ENCODE measurements at places on chromosomes 6 and 20.

GRCh38 chr6:7773914-7774313, 48.0 kb downstream of the BMP6 start:
- no peak for DNase-seq

DNA sequence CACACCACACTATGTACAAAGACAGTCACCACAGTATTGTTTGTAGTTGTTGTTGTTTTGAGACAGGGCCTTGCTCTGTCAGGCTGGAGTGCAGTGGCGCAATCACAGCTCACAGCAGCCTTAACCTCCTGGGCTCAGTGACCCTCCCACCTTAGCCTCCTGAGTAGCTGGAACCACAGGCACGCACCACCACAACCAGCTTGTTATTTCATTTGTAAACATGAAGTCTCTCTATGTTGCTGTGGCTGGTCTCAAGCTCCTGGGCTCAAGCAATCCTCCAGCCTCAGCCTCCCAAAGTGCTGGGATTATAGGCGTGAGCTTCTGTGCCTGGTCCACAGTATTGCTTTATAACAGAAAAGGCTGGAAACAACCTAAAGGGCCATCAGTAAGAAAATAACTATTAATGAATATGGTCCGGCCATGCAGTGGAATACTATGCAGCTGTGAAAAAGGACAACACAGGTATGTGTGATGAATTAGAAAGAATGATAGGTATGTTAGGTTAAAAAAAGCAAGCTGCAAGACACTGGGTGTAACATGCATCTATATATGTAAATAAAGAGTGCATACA, 30.0 kb upstream of the PTGIS start:
- no peak for DNase-seq

DNA sequence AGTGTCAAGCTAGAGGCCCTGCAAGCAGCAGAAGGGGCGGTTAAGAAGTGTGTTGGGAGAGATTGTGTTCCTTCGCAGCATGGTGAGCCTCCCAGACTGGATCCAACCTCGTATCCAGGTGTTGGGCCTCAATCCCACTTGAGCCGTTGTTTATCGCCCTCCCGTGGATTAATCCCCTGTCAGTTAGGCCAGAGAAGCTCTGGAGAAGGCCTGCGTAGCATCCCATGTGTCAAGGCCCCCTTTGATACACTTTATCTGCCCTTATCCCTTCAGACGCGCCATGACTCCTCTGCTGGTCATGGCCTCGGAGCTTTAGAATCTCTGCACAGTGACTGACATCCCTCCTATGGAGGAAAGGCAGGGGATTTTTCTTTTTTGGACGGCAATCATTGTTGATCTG, 181.0 kb downstream of the ZFP64 start:
- no peak for DNase-seq

- no peak for DNase-seq
Observed at GRCh38 chr6:13026557-13026956, 301.8 kb downstream of the TBC1D7 start.

- no peak for DNase-seq
Observed at GRCh38 chr6:90375681-90376439, 79.2 kb upstream of the BACH2 start.

DNA sequence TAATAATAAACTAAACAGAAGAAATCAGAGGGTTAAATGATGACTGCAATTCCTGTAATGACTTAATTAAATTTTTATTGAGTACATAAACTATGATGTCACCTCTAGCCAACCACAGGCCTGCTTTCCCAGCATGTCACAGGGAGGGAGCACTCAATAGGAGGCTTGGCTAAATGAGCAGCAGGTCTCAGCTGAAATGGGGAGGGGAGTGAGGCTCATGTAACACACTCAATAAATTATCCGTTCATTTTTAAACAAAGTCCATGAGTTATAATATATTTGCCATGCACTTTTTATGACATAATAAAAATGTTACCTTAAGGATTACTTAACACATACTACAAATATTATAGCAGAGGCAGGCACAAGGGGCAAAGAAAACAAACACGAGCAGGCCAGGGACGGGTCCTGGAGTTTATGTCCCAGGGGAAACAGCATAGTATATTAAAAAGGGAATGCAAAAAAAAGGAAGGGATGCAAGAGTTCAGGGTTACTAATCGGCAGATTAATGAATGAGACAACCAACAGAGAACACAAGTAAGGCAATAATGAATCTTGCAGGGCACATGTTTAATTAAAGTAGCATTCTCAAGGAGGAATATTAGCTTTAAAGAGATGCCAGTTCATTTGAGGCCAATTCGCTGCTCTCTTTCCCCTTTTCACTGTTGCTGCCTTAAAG, 27.1 kb upstream of the FAM83C start:
- DNase-seq: no peak

DNA sequence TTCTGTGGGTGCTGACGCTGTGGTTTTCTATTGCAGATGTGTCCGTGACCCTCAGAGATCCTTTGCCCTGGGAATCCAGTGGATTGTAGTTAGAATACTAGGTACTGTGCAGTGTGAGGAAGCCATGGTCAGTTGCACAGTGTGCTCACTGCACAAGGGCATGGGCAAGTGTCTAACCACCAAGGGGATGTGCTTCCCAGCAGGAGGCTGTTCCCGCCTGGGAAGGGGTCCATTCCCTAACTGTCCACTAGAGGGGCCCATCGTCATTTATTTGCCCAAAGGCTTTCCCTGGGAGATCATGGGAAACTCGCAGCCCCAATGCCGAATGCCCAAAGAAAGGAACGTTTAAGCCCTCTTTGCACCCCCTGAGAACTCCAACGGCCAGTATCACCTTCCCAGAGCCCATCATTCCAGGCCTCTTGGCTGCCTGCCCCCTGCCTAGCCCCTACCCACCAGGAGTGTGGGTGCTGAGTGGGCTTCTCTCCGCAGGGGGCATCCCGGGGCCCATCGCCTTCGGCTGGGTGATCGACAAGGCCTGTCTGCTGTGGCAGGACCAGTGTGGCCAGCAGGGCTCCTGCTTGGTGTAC, 26.2 kb downstream of the SLCO4A1 start:
- peak; percentile 75 for DNase-seq

DNA sequence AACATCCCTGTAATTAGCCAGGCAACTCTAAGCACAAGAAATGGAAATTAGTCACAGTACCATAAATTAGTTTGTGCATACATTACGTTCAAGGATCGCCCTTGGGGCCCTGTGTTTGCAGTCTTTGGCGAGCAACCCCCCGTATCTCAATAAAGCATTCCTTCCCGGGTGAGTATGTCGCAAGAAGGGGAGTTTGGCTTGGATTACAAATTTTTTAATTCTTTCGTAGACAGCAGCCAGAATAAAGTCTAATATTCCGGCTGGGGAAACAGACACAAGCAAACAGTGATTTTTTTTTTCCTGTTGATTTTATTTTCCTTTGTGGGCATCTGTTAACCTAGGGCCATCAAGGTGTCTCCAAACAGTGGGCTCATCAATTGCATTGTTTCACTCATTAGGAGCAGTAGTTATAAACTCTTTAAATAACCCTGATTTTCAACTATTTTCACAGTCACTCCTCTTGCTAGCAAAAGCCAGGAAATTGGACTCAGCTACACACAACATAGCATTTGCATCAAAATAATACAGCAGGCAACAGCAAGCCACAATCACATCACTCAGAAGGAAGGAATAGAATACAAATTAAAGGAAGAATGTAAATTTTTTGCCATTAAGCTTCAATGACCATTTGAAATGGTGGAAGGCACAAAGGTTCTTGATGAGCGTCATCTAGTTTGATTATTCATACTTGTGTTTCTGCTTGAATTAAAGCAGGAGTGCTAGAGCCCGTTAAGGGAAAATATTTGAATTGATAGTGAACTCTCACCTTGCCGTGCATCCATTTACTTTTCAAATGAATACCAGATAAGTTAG, 85.3 kb downstream of the LINC00237 start:
- DNase-seq: no peak

DNA sequence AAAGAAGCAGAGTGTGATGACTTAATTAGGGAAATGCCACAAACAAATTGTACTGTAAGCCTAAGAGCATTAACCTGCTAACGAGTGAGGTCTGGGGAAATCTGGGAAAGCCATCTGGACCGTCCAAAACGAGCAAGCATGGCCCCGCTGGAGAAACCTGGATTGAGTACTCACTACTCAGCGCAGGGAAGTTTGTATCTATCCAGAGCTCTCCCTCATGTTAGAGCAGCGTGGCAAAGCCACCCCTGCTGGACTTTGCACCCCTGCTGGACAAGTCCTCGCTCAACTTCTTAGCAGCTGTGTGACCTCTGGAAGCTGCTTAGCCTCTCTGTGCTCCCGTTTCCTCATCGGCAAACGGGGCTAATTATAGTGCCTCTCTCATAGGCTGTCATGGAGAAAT, 37.3 kb downstream of the PSMG4 start:
- DNase-seq: no peak

DNA sequence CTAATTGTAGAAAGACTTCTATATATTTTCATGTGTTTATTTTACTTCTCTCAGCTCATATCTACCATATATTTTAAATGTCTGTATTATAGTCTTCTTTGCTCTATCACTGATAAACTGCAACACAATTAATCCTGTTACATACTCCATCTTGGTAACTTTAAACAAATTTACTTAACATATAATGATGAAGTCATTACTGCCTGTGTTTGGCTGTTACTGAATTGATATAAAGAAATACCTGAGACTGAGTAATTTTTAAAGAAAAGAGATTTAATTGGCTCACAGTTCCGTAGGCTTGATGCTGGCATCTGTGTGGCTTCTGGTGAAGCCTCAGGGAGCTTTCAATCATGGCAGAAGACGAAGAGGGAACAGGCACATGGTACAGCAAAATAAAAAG, 1480.4 kb downstream of the HACE1 start:
- no peak for DNase-seq

GRCh38 chr20:48910347-48910781, 11.1 kb upstream of the ARFGEF2 start:
- DNase-seq: no peak

DNA sequence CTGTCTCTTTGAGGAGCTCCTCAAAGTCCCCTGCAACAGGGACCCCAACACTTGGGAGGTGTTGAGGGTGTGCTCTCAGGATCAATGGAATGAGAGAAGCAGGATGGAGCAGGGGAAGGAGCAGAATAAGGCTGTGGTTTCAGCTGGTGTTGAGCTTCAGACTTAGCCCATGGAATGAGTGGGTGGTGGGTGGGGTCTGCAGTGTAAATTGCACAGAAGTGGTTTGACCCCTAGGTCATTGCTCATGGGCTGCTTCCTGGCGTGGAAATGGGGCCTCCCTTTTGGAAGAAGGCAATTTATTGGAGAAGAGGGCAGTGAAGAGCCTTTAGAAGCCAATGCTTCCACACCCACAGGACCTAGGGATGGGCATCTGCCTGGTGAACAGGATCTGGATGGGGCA, 37.0 kb upstream of the KCNG1 start:
- no peak for DNase-seq

Data from DMS79 treated with DMSO at 0.1 percent for 48 hours (cell line).